ENCODE measurements at places on chromosomes 12 and 14. TPM values are rescaled to one million over a fixed set of nuclear protein-coding genes. Genes with fewer than 3 reads are reported as not detected.

- DNase-seq, result no peak
These were observed 51.2 kb upstream of the HELB start for GRCh38 chr12:66251049-66251448.

DNA sequence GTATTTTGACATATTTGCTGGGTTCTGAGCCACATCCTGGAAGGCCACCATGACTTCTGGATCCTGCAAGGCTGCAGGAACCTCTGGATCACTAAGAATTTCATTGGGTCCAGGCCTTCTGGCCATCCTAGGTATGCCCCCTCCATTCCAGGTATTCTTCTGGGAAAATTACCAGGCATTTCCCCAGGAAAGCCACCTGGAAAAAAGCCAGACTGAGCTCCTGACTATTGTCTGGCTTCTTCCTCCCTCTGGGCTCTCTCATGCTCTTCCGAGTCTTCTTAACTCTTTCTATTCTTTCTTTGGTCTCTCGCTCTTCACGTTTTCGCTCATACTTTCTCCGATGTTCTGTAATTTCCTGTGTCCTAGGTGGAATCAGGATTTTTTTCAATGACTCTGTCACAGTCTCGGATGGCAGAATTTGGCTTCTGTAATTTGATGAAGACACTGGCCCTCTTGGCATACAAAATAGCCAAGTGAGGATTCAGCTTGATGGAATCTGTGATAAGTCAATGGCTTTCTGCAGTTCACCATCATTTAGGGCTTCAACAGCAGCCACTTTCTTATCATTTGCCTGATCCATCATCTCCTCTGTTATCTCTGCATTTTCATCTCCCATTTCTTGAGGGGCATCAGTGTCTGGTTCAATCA lies 42.6 kb downstream of the ATP23 start:
- no peak for DNase-seq

DNA sequence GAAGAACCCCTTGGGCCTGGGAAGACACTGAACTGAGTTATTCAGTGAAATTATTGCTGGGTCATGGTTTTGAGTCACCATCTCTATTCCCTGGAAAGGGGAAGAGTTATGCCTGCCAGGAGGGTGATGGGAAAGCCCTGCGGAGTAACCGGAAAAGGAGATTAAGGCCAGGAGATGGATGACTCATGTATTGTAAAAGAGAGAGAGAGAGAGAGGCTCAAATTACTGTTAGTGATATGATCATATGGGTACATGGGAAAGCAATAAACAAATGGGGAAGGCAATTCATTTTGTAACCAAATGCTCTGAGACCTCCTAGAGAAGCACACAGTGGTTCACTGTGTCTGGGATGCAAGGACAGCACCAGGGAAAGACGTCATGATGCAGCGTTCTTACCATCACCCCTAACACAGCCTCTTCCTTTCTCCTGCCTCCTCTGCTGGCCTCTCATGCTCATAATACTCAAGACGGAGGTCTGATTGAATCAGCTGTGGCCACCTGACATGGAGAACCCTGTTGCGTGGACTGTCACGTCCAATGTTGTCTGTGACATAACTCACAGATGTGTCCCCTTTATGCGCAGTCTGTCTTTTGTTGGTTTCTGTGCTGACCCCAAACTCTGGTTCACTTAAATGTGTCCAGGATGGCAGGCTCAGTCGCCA lies 243.7 kb downstream of the TMEM132D start:
- DNase-seq, result no peak

DNA sequence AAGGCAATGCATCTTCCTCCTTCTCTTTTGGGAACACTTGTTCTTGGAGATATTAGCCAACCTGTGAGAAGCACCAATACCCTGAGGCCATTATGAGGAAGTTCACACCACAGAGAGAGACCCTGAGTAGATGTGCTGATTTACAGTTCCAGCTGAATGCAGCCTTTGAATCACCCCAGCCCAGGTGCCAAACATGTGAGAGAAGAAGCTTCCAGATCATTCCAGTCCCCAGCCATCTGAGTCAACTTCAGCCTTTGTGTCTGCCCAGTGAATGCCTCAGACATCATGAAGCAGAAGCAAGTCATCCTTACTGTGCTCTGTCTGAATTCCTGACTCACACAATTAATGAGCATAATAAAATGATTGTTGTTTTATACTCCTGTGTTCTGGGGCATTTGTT lies 25.1 kb downstream of the C12orf42 start:
- DNase-seq, result no peak

DNA sequence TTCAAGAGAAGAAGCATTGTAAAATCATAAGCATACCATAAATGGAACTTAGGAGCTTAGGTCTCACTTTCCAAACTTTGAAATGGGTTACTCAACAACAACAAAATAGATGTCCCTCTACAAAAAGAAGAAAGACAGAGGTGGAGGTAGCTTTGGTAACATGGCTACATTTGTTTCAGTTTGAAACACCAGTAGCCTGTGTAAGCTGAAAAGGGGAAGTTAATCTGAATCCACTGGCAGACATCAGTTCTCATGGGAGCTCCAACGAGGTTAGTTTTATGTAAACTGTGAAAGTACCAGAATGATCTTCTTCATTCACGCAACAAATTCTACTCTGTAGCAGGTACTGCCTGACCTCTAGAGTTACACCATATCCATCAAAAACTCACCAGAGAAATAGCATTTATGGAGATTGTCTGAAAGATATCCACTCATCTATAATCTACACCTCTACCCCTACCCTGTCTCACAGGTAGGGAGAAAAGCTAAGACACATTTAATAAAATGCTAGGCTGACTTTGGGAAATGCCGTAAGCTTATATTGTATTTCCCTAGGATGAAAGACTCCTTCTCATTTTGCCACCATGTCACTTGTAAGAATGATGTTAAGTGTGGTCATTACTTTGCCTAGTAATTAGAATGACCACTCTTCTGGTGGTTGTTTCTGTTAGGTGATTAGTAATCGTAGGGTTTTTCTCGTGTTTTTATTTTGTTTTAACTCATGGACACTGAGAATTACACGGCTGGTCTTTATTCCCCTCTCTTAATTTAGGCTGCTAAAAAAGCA lies 224.1 kb downstream of the ASCL1 start:
- no peak for DNase-seq

GRCh38 chr12:106736051-106736957 lies 38.2 kb upstream of the RIC8B start:
- DNase-seq, result no peak

DNA sequence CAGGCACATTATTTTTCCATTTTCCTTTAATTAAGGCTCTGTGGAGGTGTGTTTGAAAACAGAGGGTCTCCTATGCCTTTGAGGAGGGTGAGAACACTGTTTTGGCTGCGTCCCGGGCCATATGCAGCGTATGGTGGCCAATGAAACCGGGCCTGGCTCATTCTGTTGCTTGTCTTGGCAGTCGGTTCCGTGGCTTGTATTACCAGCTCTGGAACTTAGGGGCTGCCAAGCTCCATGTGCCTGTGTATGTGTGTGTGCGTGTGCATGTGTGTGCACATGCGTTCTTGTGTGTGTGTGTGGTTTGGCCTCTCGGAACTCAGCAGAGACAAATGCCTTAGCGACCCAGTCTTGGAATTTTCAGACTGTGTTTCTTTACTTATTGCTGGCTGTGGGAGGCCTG lies 2.7 kb downstream of the JDP2 start:
- no peak for DNase-seq

Gene COX8C
- total RNA-seq, result not detected

Gene SRRM4
- not detected for total RNA-seq

Gene FAM186B
- 1.1 TPM for total RNA-seq

Gene IFNG-AS1
- not detected for total RNA-seq

Gene LMO3
- 5.8 TPM for total RNA-seq

Gene INSM2
- total RNA-seq, result not detected

Gene AMDHD1
- 7.7 TPM for total RNA-seq

Gene EXOC3L4
- total RNA-seq, result 0.75 TPM

Gene SNRNP35
- 15.6 TPM for total RNA-seq

All from lower leg skin (tissue), 4 donors.